ENCODE measurements at places on chromosomes 16 and 17.

DNA sequence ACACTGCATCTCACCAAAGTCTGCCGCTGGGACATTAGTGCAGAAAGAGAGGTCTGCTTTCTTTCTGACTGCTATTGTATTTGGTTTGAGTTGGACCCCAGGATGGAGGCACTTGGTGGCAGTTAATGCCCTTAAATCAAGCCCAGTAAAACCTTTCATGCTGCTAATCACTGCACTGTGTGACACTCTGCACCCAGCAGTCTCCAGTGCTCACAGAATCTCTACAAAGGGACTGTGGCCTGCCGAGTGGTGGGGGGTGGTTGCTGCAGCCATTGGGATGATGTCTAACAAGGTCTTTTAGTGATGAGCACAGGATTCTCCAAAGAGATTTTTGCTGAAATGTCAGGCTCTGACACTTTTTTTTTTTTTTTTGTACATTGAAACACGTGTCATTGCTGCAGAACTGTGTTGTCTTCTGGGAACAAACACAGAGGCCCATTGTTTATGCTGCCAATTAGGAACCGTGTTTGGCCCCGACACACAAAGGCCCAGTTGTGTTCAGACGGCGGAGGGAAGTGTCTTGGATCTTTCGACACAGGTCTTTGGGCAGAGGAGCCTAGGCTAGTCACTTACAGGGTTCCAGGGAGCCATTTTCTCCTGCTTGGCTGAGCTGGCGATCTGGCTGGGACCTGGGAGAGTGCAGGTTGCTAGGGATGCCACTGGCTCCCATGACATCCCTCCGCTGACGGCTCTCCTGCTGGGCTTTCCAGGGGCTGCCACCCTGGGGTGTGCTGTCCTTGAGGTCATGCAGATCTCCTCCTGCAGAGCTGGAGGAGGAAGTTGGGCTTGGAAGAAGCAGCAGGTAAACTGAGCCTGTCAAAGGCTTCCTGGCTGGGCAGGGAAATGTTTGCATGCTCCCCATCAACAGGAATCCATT is 16.2 kb upstream of the TNRC6C start:
- DNase-seq: no peak

GRCh38 chr17:56480501-56480900 is 113.0 kb upstream of the NOG start:
- no peak for DNase-seq

- peak; percentile 57 for DNase-seq
Measured at GRCh38 chr16:51971184-51971583, 575.8 kb downstream of the TOX3 start.

DNA sequence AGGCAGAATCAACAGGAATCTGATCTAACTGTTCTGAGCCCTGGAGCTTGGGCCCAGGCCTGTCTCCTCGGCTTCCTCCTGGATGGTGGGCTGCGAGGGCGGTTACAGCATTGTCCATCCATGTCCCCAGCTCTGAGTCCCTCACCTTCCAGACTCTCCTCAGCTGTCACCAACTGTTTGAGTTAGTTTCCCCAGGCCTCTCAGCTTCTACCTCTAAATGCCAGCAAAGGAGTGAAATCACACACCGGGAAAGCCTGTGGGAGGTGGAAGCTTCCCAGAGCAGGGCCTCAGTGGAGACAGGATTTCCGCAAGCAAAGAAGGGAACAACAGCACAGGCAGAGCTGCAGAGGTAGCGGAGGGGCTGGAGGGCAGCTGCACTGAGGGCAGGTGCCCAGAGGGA is 9.4 kb upstream of the PRPSAP2 start:
- peak; percentile 43 for DNase-seq

DNA sequence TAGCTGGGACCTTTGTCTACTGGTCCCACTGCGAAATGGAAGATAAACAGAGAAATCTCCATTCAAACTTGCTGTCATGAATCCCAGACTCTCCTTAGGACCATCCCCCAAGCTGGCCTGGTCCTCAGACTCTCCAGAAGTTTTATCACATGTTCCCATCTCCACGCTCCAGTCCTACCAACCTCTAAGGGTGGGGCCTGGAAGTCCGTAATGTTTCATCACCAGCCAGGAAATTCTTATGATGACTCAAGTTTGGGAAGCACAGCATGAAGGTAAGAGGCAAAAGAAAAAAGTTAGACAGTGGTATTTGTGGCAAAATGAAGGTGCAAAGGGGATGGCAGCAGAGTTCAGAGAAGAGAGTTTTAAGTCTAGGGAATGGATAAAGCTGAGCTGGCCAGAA is 52.7 kb downstream of the ZNF18 start:
- DNase-seq: no peak

- no peak for DNase-seq
Measured at GRCh38 chr17:41553176-41553575, 18.7 kb downstream of the KRT9 start.

- peak; percentile 88 for DNase-seq
Measured at GRCh38 chr16:4315186-4316107, at the start of gene GLIS2. Gene GLIS2, plus strand, starts transcription at chr16:4316067. Its CDS starts 16,214 bp downstream, at chr16:4332281.

DNA sequence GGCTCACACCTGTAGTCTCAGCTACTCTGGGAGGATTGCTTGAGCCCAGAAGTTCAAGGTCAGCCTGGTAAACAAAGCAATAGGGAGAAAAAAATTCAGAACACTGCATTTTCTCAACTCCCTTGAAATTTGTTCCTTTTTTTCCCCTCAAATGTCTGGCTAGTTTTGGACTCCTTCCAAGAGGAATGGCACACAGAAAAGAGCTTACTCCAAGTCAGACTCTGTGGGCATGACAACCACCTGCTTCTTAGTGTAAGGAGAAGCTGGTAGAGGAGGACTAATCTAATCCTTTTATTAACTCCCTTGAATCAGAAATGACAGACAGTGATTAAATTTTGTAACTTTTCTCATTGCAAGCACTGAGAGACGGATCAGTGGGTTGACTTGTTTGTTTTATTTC is 27.9 kb upstream of the HYDIN start:
- DNase-seq: no peak

DNA sequence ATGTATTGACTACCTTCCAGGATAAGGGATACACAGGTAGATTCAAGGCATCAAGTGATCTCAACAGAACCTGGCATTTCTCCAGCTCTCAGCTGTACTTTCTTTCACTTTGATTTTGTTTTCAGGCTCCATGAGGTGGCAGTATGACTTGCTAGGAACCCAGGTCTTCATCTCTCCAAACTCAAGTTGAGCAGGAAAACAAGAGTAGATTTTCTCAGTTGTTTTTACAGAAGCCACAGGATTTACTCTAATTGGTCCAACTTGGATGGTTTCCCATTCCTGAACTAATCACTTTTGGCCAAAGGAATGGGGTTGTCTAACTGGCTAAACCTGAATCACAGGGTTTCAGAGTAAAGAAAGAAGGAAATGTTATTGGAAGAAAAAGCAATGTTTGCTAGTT is 146.6 kb downstream of the TRIM37 start:
- DNase-seq: no peak

- DNase-seq: no peak
Measured at GRCh38 chr17:32596628-32597027, 109.8 kb downstream of the CDK5R1 start.

DNA sequence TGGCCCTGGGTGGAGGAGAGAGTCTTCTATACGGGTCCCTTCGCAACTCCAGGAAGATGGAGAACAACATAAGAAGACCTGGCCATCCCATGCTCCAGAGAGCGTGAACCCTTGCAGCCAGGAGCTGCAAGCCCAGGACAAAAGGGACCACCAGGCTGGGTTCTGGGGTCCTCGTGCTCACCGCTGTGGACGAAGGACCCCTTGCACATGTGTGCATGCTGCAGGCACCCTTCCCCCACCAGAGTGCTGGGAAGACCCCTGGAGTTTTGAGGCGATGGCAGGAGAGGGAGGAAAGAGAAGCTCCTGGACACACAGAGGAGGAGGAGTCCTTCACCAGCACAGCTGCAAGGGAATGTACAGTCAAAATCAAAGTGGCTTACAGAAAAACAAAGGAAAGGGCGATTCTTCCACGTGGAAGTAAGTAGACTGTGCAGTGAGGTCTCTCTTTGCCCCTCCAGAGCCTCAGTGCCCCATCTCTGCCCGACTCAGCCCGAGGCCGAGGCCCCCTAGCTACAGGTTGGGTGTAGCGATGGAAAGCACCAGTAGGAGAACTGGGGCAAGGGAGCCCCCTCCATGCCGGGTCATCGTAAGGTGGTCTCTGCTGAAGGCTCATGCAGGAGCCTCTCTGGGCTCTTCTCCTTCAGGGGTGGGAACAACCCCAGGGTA is 51.3 kb downstream of the PIMREG start:
- DNase-seq: no peak

- DNase-seq: no peak
Measured at GRCh38 chr16:20904507-20905081, 4.0 kb downstream of the LYRM1 start.

DNA sequence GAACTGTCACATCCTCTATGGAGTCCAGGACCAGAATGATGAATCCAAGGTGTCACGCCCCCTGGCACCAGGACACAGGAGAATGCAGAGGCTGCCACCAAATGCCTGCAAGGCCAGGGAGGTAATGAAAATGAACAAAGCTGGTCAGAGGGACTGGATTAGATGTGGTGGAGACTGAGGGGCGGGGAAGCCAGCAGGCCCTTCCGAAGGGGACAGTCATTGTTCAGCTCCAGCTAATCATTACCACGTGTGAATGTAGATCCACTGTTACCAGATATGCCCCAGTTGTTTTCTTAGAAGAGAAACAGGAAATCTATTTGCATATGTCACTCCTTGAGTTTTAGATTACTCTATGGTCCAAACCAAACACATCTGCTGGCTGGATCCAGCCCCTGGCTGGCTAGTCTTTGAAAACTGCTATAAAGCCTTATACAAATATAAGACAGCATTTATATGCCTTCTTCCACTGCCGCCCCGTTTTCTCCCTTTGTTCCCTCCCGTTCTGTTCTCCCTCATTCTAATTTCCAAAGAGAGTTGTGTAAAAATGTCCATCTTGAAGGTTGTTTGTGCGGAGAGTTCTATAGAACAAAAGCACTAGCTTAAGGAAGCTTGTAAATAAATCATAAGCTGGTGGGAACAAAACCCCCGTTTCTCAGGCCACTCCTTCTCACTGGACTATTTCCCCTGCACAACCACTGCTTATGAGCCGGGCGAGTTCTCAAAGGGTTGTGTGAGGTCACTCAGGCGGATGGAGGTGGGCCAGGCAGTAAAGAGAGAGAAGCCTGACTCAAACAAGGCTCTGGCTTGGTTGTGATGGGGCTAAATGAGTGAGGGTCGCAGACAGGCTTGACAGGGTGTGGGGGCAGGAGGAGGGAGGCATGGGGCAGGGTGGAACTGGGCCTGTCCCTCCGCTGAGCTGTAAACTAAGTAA is 14.2 kb downstream of the CRYM start:
- DNase-seq: no peak

GRCh38 chr17:339193-340061 is 13.2 kb downstream of the RPH3AL start:
- DNase-seq: no peak

- no peak for DNase-seq
Measured at GRCh38 chr16:63442246-63442645, 1406.0 kb upstream of the CDH8 start.

- no peak for DNase-seq
Measured at GRCh38 chr17:19265755-19266154, 28.6 kb downstream of the EPN2 start.

- no peak for DNase-seq
Measured at GRCh38 chr17:640436-640835, 74.2 kb downstream of the VPS53 start.

DNA sequence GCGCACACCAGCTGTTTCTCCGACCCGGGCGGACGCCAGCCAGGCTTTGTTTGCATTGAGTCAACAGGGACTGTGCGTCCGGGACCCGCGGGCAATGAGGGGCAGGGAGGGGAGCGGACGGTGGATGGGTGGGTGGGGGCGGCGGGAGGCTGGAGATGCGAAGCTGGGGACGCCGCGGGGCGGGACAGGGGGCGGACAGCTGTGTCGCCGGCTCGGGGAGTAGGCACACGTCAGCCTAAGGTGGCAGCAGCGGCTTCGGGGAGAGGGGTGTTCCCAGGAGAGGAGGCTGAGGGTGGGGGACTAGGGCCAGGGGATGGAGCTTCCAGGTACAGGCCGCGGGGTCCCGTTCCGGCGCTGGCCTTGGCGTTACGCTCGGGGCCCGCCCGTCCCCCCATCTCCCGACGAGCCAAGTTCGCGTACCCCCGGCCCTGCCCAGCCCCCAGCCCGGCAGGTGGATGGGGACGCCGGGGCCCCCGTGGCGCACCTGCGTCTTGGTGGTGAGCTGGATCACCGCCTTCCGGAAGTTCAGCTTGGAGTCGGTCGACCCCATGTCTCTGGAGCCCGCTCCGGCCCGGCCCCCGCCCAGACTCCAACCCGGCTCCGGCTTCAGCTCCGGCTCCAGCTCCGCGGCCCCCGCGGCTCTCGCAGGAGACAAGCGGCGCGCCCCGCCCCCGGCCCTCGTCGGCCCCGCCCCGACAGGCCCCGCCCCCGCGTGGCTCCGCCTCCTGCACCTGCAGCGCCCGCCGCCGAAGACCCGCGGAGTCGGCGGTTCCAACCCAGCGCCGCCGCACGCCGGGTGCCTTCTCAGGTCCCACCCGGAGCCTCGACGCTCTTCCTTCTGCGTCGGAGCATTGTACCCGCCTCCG is at the start of gene HID1:
TSS of gene HID1 (minus strand) at position 653 of the 866 bp plus-strand sequence. CDS start at position 550, 103 bp downstream.
- peak; percentile 94 for DNase-seq

DNA sequence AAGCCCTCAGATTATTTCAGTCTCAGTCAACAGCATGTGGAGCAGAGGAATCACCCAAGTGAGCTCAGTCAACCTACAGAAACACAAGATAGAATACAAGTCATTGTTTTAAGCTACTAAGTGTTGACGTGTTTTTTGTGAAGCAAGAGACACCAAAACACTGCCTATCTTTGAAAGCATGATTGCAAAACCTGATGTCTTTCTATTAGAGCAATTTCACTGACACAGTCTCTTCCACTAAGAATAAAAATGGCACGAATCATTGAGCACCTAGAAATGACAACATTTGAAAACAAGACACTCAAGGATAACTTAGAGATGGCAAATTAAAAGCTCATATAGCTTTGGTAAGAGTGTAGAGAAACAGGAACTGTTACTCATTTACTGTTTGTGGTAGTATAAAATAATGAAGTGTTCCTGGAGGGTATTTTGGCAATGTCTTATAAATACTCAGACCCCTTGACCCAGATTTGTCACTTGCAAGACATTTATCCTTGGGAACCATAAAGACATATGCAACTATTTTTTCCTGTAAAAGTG is 407.1 kb upstream of the XYLT1 start:
- DNase-seq: no peak

GRCh38 chr16:63372815-63373214 is 1336.6 kb upstream of the CDH8 start:
- no peak for DNase-seq

GRCh38 chr17:2436316-2436905 is 35.6 kb upstream of the MNT start:
- no peak for DNase-seq

- no peak for DNase-seq
Measured at GRCh38 chr17:48571024-48571818, 6.9 kb downstream of the HOXB4 start.

- no peak for DNase-seq
Measured at GRCh38 chr16:12767897-12768296, 35.8 kb downstream of the CPPED1 start.

GRCh38 chr17:36703860-36704266 is 102.5 kb downstream of the MRM1 start:
- peak; percentile 95 for DNase-seq

Measured in ecto neural progenitor cell (in vitro differentiated cells).